ENCODE measurements at places on chromosomes 1 and 21.

- DNase-seq = no peak
Observed at GRCh38 chr1:167538657-167539056, 14.9 kb downstream of the CREG1 start.

DNA sequence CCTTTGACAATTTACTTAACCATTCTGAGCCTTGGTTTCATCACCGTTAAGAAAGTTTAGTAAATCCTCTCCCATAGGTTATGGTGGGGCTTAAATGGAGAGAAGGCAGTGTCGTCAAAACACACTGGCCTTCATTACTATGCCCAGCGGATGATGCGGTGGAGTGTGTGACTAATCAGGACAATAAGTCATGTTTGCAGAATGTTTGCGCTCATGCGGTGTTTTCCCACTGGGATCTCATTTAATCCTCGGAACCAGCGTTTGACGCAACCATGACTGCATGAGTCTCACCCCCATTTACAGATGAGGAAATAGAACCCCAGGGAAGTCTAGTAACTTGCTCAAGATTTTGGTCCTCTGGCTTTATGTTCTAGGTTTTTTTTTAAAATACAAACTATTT lies 17.5 kb downstream of the SLC26A9 start:
- peak; percentile 27 for DNase-seq

DNA sequence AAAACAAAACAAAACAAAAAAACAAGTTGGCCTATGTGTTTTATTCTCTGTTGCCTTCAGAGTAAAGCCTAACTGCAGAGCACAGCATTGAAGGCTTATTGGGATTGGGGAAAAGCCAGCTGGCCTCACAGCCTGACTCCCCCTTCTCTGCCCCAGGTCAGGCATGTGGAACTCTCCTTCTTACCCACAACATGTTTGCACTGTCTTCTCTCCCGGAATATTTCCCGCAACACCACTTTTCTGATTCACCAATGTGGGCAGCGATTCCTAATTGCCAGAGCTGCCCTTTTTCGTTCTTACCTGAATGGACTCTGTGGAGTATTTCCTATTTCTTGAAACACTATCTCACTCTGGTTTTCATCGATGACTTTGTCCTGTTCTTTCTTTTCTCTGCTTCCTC lies 2.8 kb upstream of the TARBP1 start:
- no peak for DNase-seq

DNA sequence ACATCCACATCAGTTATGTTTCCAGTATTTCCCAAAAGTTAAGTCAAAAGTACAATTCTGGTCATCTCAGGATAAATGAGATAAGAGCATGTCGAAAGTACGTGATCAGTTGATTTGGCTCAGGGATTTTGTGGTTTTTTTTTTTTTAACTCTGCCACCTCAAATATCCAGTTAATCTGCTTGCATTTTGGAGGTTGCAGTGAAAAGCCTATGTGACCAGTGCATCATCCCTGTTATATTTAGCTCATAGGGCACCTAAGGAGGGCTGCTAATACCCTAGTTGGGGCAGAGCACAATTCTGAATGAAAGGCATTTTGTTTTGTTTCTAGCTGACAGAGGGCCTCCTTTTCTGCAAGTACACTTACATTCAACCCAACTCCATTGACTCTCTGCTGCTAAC lies 31.7 kb upstream of the RGS16 start:
- no peak for DNase-seq

DNA sequence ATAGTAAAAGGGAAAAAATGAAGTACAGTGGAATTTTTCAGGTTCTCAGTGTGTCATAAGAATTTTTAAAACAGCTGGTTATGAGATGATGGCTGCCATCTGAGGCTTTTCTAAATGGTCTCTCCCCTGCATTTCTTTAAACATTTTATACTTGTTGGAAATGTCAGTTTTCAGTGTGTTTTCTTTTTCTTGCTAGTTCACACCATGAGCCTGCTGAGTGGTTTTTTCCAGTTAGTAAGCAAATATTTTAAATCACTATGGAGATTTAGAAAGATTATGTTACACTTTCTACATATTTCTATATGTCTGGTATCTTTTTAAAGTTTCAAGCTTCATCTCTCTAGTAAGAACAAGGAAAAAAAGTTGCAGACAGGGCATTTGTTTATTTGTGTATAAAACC lies 9.6 kb downstream of the RBM15 start:
- DNase-seq = no peak

- DNase-seq = no peak
Observed at GRCh38 chr1:100422065-100422464, 69.8 kb downstream of the CDC14A start.

DNA sequence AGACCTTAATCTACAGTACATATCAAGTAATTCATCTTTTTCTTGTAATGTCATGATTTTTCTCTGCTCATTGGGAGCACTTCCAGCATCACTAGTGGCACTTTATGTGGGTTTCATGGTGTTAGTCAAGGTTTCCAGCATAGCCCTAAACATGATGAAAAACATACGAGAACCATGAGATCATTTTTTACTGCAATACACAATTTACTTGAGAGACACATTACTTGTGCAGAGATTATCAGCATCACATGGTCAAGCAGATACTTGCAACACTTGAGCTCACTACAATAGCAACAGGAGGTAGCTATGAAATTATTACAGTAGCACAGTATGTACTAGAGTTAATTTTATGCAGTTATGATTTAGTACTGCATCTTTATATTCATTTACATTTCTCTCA lies 36.4 kb downstream of the ITGB3BP start:
- DNase-seq = no peak

DNA sequence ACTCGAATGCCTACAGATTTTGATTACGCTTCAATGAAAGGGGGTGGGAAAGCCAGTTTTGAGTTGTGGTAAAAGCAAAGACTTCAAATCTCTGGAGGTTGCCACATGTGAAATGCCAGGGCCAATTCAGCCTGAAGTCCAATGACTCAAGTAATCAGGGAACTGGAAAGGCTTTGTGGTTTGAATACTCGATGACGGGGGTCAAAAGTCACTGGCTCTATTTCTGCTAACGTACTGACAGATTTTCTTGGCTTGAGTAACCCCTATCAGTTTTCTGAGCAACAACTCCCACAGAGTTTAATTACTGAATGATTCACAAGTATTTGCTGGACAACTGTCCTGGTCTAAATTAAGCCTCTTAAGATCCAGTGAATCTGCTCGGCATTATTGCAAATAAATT lies 152.2 kb downstream of the SIPA1L2 start:
- no peak for DNase-seq

DNA sequence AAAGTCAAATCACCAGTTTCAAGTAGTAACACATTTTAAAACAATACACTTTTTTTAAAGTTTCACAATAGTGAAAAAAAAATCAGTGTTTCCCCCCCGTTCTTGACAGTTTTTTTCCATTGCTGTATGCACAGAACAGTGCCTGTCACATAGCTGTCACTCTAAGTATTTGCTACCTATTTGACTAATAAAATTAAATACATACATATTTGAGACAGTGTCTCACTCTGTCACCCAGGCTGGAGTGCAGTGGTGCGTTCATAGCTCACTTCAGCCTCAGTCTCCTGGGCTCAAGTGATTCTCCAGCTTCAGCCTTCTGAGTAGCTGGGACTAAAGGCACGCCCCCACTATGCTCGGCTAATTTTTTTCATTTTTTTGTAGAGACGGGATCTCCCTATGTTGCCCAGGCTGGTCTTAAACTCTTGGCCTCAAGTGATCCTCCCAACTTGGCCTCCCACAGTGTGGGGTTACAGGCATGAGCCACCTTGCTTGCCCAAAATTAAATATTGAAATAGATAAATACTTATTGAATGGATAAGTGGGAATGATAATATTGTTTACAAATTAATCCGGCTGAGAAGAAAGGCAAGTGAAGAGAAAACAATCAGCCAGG lies 12.6 kb upstream of the RHBG start:
- DNase-seq = no peak

- no peak for DNase-seq
Observed at GRCh38 chr1:218463194-218464156, 118.3 kb downstream of the TGFB2 start.

GRCh38 chr21:44804762-44805161 lies 3.1 kb upstream of the UBE2G2 start:
- no peak for DNase-seq

DNA sequence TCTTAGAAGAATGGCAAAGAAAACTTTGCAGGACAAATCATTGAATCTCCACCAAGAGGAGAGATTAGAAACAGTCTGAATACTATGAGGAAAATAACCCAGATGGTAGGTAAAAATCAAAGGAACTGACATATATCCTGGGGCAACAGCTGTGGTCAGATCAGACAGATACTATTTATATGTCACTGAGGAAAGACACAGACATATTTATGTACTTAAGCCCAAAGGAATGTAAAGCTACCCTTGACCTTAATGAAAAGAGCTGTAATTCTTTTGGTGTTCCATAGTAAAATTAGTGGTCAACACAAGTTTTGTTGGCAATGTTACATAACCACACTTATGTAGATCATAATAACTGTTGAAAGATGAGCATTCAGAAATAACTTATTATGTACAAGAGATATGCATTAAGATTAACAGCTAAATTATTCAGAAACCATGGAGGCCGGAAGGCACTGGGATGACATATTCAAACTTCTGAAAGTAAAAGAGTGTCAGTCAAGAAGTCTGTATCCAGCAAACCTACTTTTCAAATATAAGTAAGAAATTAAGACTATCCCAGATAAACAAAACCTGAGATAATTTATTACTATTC lies 166.1 kb upstream of the SAMSN1 start:
- DNase-seq = no peak

DNA sequence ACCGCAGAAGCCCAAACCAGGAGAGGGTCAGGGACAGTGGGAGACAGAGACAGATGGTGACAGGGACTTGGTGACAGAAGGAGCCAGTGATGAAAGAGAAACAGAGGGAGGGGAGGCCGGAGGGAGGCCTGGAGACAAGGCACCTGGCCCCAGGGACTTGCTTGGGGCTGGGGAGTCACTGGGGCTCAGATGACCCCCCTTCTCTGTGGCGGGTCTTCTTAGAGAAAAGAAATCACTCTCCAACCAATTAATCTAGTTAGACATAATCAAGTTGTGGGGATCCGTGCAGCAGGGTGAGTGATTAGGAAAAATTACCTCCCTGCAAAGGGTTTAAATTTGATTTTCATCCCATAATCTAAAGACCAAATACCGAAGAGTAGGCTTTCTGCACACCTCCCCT lies 519.8 kb downstream of the PTPRU start:
- no peak for DNase-seq

DNA sequence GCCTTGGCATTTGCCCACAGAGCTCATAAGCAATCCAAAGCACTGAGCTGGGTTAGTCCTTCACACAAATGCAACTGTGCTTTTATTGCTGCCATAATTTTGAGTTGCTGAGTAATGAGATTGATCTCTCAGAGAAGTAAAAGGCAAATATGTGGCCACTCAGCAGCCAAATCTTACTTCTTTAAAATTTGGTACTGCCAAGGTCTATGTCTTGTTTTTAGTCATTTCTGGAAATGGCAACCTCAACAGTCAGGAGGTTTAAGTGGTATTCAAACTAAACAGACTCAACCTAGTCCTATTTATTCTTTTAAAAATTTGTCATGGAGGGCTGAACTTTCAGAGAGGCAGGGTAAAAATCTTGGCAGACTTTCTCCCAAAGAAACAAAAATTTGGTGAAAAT lies 216.4 kb upstream of the GJB5 start:
- no peak for DNase-seq

- no peak for DNase-seq
Observed at GRCh38 chr21:25577424-25578055, 29.7 kb downstream of the MRPL39 start.

DNA sequence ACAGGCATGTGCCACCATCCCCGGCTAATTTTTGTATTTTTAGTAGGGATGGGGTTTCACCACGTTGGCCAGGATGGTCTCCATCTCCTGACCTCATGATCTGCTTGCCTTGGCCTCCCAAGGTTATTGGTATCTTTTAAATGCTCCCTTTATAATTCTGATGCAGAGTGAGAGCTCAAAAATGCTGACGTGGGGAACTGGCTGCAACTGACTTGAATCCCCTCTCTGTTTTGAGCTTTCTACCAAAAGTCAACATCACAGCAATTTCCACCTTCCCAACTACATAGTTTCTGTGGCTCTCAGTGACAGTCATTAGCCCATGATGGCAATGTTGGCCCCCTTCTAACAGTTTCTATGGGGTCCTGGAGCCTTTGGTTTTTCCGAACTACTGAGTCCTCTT lies 268.2 kb upstream of the FOXD3 start:
- no peak for DNase-seq

DNA sequence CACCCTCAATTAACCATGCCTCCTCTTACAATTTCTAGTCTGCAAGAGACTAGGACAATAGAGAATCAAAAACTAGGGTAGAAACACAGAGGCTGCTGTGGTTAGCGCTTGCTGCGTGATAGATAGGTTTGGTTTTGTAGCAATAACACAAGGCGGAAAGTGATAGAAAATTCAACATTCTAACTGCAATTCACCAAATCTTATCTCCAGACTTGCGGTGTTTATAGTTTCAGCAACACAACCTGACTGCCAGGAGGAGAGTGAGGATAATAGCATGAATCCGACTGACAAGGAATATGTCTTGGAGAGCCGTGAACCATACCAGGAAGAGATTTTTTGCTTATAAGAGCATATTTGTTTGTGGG lies 30.7 kb upstream of the IFNAR2 start:
- DNase-seq = no peak

GRCh38 chr21:17859661-17860060 lies 40.5 kb upstream of the C21orf91 start:
- no peak for DNase-seq

DNA sequence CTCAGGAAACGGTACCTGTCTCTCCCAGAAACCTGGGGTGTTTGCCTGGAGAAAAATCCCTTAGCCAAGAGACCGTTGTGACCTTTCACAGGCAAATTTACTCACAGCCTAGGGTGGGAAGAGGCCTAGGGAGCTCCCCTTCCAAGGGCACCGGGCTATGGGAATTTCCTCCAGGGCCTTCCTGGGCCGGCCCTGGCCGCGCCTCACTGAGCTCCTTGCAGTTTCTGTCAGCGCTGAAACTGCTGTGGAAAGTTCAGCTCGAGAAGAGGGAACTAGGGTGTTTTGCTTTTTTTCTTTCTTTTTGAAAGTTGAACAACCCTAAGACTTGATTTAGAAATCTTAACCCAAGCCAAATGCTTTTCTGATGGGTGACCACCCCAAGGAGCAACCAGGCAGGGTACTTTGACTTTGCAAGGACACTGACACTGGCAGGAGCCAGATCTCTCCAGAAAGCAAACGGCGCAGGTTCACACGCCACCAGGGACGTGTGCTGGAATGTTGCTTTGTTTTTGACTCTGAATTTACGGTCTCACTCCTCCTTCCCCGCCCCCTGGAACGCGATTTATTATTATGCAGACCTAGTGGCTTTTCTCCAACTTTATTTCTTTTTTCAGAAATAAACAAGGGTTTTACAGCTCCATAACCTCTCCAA lies 229.6 kb upstream of the JUN start:
- no peak for DNase-seq

All from NCI-H345 (cell line).